ENCODE measurements at places on chromosomes 13 and 19.

DNA sequence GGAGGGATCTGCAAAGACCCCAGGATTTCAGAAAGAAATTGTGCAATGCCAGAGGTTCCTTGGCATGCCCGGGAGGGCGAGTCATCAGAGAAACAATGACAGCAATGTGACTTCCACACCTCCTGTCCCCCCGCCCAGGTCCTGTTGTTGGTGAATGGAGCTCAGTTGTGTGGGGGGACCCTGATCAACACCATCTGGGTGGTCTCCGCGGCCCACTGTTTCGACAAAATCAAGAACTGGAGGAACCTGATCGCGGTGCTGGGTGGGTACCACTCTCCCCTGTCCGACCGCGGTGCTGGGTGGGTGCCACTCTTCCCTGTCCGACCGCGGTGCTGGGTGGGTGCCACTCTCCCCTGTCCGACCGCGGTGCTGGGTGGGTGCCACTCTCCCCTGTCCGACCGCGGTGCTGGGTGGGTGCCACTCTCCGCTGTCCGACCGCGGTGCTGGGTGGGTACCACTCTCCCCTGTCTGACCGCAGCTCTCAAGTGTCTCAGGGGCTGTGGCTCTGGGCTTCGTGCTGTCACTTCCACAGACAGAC is 5.2 kb upstream of the F10 start:
- ATAC-seq: no peak

- peak; percentile 58 for ATAC-seq
These were observed 54.7 kb downstream of the ZNF787 start for GRCh38 chr19:56066152-56067023.

DNA sequence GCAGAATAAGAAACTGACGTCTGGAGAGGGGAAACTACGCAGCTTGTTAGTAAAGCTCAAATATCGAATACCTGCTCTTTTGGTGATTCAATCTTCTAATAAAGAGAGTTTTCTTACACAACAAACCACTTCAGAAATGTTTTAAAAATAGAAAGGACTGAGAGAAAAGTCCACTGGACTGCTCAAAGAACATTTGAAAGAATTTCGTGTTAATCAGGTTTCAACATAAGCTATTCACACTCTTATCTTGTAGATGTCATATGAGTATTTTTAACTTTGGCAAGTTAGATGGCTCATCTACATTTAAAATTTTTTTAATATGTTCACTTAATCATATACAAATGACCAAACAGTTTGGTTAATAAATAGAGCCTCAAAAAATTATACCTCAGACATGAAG is 95.6 kb upstream of the FAM216B start:
- ATAC-seq: no peak

DNA sequence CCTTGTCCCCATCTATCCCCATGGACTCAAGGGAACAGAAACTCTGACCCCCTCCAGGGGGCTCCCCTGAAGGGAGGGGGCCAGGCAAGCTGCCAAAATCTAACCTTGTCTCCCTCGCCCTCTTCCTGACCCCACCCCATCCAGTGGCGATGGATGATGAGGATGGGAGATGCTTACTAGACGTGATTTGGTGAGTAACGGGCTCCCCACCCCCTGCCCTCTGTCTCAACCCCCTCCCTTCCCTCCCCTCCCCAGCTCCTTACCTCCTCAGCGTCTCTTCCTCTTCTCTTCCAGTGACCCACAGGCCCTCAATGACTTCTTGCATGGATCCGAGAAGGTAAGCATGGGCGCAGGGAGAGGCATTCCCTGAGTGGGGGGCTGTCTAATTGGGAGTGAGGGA is 39.8 kb upstream of the EHD2 start:
- no peak for ATAC-seq

DNA sequence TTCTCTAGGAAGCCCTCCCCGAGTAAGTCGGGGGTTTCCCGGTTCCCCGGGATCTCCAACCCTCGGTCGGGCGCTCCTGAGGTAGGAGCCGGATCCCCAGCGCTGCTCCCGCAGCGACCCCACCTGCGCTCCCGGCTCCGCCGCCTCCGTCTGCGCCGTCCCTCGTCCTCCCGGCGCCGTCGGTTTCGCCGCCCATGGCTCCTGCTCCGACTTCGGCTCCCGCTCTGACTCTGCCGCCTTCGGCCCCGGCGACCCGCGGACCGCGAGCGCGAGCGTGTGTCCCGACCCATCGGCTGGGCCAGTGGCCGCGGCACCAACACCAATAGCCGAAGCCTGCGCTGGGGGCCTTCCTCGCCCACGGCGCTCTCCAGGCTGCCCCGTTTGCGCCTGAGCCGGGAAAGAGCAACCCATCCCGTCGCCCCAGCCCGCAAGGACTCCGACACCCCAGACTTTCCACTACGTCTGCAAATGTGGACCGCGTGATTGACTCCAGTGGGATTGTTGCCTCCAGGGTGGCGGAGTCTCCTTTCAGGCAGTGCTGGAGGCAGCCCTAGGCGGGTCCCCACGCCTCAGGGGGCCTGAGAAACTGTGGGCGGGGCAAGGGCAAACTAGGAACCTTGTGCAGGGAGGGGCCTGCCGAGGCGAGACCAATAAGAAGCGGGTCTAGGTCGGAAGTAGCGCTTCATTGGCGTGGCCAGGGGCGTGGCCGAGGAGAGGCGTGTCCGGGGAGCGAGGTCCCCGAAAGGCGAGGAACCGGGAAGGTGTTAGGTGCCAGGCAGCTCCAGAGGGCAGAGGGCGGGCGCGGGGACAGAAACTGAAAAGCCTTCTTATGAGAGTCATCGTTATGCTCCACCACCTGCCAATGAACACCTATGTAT is at the start of gene CACTIN:
Gene CACTIN, minus strand, starts transcription at position 318 of the 878 bp plus-strand sequence. Its CDS starts 28 bp downstream, at position 290.
- ATAC-seq: peak; percentile 96

GRCh38 chr13:76350399-76350798 is 535.8 kb downstream of the KCTD12 start:
- no peak for ATAC-seq

GRCh38 chr13:40023595-40024203 is 368.2 kb downstream of the COG6 start:
- ATAC-seq: no peak

DNA sequence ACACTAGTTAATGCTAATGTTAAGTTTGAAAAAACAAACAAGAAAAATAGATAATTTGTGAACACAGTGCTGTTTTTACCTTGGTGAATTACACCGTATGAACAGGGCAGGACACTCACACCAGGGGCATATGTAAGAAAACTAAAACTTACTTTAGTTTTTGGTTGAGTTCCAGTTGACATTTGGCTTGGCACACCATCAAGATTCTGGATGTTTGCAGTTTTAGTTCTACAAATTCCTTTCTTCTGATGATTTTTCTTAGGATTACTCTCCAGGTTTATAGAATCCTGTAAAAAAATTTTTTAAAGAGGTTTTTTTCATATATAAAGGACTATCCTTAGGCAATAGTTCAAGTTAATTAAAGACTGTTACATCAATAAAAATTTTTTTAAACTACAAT is 238.5 kb upstream of the STARD13 start:
- no peak for ATAC-seq

DNA sequence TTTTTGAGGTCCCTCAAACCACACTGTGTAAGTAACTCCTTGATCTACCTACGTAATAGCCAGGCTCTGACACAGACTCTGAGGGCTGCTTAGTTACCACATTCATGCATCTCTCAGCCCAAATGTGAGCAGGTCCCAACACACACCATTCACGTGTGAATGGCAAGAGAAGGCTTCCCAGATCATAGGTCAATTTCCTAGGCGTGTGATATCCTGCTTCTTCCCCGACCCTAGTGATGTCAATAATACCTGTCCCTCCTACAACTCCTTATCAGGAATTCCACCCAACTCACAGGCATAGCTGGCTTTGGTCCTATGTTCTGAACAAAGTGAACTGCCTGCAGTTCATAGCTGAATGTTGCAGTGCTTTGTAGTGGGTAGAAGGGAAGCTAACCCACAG is 334.5 kb downstream of the RFC3 start:
- no peak for ATAC-seq

- ATAC-seq: no peak
These were observed 573.0 kb upstream of the PCDH9 start for GRCh38 chr13:67803118-67803517.

DNA sequence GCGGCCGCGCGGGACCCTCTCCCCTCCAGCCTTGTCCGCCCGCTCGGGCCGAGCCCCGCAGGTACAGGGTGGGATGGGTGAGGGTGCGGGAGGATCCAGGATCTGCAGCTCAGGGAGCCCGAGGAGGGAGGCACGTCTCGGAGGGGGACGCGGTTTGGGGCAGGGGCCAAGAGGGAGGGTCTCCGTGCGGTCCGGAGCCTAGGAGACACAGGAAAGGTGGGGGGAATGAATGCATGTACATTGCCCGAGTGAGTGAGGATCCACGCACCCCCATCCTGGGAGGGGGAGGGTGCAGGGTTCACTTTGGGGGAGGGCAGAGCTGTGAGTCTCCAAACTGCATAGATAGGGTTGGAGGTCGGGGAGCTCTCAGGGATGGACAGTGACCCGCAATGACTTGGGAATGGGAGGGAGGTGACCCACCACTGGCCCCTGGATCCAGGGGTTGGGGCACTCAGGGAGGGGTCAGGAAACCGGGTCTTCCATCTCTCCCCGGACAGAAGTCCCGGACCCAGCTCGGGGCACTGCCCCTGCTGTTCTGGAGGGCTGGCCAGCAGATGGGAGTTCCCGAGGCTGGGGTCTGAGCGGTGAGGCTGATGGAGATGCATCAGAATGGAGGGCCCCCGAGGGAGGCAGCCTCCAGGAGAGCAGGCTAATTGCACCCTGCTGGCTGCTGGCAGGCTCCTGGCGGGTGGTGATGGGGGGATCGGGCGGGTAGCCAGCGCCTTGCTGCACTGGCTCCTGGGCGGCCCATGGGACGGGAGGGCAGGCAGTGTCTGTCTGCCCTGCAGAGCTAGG is 547 bp downstream of the KCNN1 start:
- ATAC-seq: no peak

- no peak for ATAC-seq
These were observed 76.8 kb downstream of the FREM2 start for GRCh38 chr13:38763446-38764381.

DNA sequence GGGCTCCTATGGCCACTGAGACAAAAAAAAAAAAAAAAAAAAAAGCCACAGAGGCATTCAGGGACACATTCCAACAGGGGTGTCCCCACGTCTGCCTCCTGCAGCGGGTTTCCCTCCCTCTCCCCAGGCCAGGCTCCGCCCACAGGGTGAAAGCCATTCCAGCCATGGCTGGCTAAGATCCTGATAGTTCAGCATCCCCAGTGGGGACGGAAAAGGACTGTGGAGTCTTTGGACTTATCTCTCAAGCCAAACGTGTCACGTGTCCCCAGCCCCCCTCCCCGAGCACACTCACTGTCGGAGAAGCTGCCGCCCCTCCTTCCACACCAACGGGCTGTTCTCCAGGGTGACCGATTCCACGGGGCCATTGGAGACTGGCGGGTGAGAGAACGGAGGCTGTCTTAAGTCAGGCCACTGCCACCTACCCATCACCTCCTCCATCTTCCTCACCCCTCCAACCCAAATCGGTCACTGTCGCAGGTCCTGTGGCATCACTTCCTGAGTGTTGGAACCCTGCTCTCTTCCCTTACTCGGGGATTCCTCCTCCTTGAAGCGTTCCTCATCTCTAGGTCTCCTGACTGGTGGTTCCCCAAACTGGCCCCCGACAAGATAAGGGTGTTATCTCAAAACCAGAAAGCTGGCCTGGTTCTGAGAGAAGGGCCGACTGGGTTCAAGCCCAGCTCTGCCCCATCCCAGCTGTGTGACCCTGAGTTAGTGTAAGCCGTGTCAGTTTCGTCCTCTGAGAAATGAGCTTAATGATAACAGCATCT is 9.1 kb upstream of the FKRP start:
- ATAC-seq: no peak

DNA sequence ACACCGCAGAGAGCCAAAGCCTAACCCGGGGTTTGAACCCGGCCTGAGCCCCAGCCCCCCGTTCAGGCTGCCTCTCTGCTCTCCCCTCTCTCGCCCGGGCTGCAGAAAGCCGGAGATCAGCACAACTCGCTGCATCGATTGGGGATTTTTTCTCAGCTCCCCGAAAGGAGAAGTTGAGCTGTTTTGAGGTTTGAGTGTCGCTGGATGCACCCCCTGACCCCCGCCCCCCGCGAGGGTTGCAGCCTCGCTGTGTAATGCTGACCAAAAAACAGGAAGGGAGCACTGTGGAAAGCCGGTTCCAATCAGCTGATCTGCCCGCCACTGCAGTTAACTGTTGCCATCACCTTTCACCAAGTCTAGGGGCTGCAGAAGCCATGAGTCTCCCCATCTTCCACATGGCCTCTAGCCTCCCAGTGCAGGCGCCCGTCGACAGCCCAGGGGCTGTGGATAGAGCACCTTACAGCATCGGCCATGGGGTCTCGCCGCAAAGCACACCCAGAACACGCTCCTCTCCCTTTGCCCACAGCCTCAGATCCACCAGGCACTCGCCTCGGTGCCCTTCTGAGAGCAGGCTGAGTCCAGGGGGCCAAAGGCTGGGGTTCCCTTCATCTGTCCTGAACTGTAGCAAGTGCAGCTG is 34.5 kb downstream of the MYO9B start:
- no peak for ATAC-seq

DNA sequence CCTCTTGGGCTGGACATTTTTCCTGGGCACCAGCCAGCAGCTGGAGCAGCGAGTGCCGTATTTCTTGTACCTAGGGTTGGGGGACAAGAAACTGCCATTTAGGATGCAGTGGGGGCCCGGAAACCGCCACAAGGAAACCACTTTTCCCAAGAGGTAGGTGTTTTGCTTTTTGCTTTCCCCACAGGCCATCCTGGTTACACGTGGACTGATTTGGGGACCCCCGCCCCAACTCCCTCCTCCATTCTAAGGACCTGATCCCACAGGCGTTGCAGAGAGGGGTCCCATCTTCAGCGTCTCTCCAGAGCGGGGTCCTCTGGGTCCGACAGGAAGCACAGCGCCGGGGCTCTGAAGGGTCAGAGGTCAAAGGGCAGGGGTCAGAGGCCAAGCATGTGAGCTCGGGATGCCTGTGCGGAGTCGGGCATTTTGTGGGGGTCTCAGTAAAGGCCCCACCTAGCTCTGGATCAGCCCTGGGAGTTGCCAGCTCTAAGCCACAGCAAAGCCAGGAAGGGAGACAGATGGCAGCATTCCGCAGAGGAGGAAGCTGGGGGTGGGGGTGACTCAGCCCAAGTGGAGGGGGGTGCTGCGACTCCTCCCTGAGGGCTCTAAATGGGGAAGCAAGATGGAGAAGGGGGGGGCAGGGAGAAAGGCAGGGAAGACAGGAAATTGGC is 4.3 kb downstream of the ZGLP1 start:
- no peak for ATAC-seq

DNA sequence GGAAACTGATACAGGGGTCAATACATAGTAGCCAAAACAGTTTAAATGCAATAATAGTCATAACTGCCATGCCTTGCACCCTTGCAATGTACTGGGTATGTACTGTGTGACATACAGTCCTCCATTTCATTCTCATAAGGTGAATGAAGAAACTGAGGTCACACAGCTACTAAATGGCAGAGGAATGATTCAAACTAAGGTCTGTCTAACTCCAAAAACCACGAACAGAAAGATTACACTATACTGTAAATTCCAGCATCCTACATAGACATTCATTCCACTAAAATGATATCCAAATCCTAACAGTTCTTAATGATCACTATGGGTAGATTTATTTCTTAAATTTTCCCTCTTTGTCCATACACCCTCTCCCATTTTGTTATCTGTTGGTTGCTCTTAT is 238.1 kb upstream of the SERP2 start:
- ATAC-seq: no peak

GRCh38 chr19:16228637-16229321 is 31.1 kb downstream of the AP1M1 start:
- no peak for ATAC-seq

Measured in activated CD4-positive, CD25-positive, alpha-beta regulatory T cell treated with anti-CD3 and anti-CD28 coated beads, Interleukin-2, amount 50 U/mL, for 24 hours (primary cell).